ENCODE measurements at places on chromosomes 7 and 10.

- DNase-seq: no peak
These were observed 91.2 kb upstream of the INSIG1 start for GRCh38 chr7:155206318-155207020.

- DNase-seq: peak; percentile 58
These were observed 201.0 kb upstream of the IMMP2L start for GRCh38 chr7:111763221-111763801.

- DNase-seq: no peak
These were observed at the start of gene NACAD for GRCh38 chr7:45088821-45089340. NACAD (minus strand) TSS chr7:45088969; CDS start chr7:45088894, 75 bp downstream.

DNA sequence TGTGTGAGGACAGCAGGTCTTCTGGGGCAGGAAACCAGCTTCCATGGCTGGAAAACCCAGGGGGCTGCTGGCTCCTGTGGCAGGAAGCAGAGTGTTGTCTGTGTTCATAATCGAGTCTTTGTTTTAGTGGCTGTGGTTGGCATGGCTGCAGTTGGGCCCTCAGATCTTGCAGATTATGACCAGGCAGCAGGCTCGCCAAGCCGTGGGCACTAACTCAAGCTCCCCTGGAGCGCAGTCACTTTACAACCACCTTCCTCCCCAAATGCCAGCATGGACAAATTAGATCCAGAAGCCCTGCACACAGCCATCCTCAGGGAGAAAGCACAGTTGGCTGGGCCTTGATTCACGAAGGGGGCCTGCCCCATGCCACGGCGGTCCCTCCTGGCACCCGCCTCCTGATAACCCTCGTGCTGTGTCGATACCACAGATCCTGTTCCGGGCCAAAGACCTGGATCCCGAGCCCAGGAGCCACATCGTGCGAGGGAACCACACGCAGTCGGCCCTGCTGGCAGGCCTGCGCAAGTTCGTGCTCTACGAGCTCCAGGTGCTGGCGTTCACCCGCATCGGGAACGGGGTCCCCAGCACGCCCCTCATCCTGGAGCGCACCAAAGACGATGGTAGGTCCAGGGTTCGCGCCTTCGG, 552.5 kb upstream of the FOXK1 start:
- DNase-seq: no peak

All from A549 (cell line).